Aorta (tissue), 5 donors: ENCODE measurements at places on chromosomes 2 and 18. TPM values are rescaled to one million over a fixed set of nuclear protein-coding genes. Genes with fewer than 3 reads are reported as not detected.

- DNase-seq: peak; percentile 50
Measured at GRCh38 chr2:233497692-233498091, 68.9 kb downstream of the USP40 start.

The ELOA2 gene
- polyA plus RNA-seq: not detected

DNA sequence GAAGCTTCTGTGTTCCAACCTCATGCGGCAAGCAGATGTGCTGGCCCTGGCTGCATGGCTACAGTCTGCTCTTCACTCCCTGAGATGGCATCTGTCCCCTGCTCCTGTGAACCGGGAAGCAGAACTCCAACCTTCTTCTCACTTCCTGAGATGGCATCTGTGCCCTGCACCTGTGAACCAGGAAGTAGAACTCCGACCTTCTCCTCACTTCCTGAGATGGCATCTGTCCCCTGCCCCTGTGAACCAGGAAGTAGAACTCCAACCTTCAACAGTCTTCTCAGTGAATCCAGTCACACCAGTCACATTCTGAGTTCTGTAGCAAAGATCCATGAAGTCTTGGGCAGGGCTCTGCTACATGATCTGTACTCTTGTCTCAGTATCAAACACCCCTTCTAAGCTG lies 887.2 kb upstream of the KLHL29 start:
- no peak for DNase-seq

- no peak for DNase-seq
Measured at GRCh38 chr2:163934131-163934530, 198.3 kb upstream of the FIGN start.

DNA sequence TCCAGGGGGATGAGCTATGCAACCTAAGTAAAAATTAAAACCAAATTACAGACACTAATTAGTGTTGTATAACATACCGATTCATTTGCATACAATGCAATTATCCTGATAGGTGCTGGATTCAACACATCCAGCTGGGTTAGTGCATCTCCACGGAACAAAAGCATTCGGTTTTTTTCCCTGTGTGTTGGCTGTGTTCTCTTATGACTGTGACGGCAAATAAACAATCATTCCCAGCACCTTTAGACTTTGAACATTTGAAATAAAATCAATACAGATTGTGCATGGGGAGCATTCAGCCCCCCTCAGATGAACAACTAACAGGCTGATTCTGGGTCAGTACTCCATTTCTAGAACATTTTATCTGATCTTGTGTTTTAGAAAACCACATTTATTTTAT lies 22.7 kb downstream of the FAM124B start:
- no peak for DNase-seq

DNA sequence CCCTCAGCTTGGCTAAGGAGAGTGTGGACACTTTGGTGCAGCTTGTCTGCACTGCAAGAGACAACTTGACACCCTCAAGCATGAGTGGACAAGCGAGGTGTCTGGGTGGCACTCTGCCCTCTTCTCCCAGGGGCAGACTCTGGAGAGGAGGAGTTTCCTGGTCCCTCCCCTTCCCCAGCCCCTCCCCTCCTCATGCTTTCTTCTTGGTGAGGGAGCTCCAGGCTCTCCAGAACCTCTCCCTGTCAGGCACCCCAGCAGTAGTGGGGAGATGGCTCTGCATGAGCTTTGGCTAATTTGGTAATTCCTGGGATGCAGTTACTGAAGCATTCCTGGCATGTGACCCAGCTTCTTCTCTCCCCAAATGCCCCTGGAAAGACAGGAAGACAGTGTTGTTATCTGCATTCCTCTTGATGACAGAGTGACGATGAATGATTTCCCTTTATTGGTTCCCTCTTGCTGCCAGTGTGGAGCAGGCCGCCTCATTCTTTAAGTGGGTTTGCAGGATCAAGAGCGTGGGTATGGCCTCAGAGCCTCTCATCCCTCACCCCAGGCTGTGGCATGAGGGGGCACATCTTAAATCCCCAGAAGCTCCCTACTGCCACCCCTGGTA lies 89.2 kb downstream of the STPG4 start:
- no peak for DNase-seq

DNA sequence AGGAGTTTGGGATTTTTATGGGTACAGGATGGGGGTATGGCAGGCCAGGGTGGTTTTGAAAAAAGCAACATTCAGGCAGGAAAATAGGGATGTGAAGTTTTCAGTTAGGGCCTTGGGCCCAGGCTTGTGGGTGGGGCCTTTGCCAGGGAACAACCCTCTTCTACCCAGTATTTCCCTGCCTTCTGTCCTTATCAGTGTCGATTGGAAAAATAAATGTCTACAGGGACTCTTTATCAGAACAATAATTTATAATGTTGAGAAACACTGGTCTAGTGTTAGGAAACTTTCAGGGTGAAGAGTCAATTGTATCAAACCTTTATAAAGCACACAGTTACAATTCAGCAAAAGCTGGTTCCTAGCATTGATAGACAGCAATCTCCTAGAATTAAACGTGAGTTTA lies 214.1 kb upstream of the NABP1 start:
- DNase-seq: no peak

DNA sequence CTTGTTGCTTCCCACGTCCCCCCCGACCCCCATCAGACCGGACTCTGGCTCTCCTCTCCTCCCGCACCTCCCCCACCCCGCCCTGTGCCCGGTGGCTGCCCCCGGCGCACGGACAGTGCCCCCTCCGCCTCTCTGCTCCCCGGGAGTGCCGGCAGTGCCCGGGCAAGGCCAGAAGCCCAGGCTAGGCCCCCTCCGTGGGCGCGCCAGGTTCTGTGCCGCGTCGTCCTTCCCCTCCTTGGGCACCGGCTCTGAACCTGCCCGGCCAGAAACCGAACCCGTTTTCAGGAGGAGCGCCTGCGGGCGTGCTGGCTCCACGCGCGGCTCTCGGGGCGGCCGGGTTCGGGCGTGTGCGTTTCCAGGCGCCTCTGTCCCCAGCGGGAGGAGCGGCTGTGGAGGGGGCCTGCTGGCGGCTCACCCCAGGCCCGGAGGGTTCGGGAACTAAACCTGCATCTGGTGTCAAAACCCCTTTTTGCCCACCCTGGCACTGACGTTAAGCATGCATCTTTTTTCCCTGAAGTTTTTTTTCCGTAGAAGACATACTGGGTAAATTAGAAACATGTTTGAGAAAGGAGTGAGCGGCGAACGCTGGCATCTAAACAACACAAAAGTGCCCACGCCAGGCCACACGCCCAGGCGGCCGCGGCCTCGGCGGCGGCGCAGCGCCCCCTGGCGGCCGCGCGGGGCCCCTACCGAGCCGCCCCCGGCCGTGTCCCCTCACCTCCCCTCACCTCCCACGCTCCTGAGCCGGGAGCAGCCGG lies 123.9 kb upstream of the SLC1A4 start:
- DNase-seq: peak; percentile 86

DNA sequence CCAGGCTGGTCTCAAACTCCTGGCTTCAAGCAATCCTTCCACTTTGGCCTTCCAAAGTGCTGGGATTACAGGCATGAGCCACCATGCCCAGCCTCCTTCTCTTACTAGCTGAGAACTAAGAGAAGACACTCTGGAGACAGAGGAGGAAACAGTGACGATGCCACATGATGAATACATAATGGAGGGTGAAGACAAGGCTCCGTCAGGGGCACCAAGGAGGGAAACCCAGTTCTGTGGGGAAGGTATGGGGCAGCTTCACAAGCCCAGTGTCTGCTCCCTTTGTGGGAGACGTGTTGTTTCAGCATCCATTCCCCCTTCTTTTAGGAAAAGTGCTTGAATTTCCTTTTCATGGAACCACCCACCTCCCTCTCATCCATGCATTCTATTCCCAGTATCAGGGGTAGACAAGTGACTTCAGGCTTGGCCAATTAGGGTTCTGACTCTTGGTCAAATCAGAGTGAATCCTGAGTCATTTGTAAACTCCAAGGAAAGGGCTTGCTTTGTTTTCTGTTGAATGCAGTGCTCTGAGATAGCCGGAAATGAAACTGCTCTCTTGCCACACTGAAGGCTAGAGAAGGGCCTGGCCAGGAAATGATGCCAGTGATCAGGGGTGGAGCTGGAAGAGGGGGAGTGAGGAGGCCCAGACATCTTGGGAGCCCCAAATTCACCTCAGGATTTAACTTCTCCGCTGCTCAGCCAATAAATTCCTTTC lies 23.7 kb downstream of the TMEM127 start:
- DNase-seq: no peak

DNA sequence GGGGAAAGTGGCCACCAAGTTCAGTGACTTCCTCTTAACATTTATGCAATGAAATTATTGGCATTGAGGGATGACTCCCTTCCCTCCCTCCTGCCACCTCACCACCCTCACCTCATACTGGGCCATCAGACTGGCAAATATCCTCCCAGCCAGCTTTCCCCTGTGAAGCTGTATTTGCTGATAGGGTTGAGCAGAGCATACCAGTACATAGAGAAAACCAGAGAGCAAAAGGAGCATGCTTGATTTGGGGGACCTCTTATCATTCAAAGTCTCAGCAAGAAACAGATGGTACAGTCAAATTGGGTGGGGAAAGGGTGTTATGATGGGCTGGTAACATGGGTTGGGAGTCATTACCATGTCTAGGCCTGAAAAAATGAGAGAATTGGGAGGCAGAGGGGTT lies 19.1 kb upstream of the B3GNT2 start:
- no peak for DNase-seq

GRCh38 chr2:20456636-20457426 lies 10.0 kb downstream of the RHOB start:
- DNase-seq: no peak

GRCh38 chr2:30608643-30609042 lies 161.6 kb downstream of the LCLAT1 start:
- no peak for DNase-seq

DNA sequence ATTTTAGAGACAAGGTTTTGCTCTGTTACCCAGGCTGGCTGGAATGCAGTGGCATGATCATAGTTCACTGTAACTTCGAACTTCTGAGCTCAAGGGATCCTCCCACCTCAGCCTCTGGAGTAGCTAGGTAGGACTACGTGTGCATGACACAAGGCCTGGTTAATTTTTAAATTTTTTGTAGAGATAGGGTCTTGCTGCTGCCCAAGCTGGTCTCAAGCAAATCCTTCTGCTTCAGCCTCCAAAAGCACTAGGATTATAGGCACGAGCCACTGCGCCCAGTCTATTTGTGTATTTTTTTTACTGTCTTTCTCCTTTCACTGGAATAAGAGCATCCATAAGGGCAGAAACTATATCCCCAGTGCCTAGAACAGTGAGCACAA lies 89.3 kb downstream of the PLEKHM3 start:
- DNase-seq: no peak

DNA sequence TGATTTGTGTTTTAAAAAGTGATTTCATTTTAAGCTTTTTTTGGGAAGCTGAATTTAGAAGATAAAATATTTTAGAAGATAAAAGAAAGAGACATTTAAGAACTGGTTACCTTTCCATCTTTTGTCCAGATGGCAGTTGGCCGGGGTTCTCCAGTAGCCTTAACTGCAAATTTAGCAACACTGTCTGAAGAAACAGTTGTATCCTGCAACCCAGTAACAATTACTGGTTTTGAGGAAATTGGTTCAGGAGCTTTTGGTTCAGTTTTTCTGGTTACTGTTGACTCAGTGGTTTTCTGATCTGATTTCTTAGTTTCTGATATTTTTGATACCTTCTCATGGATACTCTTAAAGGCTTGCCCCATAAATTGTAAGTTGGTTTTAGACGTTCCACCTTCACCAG lies 49.9 kb downstream of the PLEKHA3 start:
- DNase-seq: no peak

- DNase-seq: no peak
Measured at GRCh38 chr2:175156534-175156933, 11.5 kb downstream of the ATF2 start.

The RFX8 gene
- polyA plus RNA-seq: 2.1 TPM

GRCh38 chr2:55097461-55098410 lies 47.5 kb upstream of the RTN4 start:
- DNase-seq: no peak

DNA sequence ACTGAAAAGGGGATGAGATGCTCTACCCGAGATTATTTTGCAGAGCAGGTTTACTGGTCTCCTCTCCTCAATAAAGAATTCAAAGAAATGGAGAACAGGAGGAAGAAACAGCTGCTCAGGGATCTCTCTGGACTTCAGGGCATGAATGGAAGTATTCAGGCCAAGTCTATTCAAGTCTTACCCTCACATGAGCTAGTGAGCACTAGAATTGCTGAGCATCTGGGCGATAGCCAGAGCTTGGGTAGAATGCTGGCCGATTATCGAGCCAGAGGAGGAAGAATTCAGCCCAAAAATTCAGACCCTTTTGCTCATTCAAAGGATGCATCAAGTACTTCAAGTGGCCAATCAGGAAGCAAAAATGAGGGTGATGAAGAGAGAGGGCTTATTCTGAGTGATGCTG lies 60.0 kb downstream of the PIKFYVE start:
- no peak for DNase-seq

- DNase-seq: no peak
Measured at GRCh38 chr2:190591437-190591836, 56.9 kb upstream of the NEMP2 start.

DNA sequence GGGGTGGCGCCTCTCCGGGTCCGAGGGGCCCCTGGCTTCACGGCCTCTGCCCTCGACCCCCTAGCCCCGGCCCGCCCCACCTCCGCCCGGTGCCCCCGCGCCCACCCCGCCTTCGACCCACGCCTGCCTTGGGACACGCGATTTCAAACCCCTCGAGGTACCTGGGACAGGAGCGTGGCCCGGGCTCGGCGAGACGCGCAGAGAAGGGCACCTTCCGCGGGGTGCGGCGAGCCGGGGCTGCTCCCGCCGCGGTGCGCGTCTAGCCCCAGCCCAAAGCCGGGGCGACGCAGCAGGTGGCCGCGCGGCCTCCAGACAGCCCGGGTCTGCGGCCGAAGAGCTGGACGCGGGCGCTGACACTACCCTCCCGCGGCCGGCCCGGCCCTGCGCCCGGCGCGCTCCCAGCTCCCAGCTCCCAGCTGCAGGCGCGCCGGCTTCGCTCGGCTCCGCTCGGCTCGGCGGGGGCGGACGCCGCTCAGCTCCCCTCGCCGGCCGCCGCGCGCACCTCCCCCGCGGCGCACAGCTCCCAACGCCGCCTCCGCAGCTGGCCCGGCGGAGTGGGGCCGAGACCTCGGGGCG lies at the start of gene CRACDL:
Gene CRACDL, minus strand, starts transcription at position 449 of the 576 bp plus-strand sequence. CDS start 89,425 bp downstream, outside the sequence.
- DNase-seq: no peak

- DNase-seq: peak; percentile 49
Measured at GRCh38 chr2:151410485-151410834, 758 bp downstream of the RIF1 start.

The XDH gene
- polyA plus RNA-seq: 5.0 TPM

- no peak for DNase-seq
Measured at GRCh38 chr2:191859681-191860080, 12.8 kb upstream of the CAVIN2 start.

DNA sequence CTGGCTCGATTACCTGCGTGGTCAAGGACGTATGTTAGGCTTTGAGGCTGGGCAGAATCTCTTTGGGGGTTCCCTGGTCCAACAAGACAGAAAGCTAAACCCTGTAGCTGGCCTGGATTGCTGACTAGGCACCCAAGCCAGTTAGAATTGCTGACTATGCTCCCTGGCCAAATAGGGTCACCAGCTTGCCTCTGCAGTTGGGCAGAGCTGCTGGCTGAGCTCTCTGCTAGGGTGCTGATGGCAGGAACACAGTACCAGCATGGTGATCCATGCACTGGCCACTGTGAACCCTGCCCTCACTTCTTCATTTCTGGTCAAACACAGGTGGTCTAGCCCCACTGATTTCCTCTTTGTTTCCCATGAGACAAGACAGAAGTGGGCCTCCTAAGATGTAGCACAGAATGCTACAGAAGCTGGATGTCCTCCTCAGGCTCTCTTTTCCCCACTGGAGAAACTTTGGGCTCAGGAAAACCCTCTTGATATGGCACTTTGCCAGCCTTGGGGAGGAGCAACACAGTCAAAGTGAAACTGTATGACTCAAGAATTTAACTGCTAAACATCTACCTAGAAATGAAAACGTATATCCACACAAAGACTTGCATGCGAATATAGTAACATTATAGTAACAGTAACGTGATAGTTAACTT lies 20.8 kb downstream of the SP140L start:
- DNase-seq: peak; percentile 58

The TNFAIP6 gene
- 2.9 TPM for polyA plus RNA-seq

The IGFBP2 gene
- 869 TPM for polyA plus RNA-seq

The IL18RAP gene
- 0.63 TPM for polyA plus RNA-seq

The TTR gene
- polyA plus RNA-seq: 0.51 TPM
